ENCODE measurements at places on chromosomes 7 and 10. TPM values are rescaled to one million over a fixed set of nuclear protein-coding genes. Genes with fewer than 3 reads are reported as not detected.
A peak's percentile ranks its signal among the peaks of the same experiment; 100 is the strongest.

GRCh38 chr10:12207114-12207513, 11.1 kb downstream of the CDC123 start:
- H3K27me3 ChIP-seq: no peaks in the 10 kb centered on the region
- no peak overlapping the region for H3K27ac ChIP-seq
- no peak overlapping the region for H3K4me3 ChIP-seq

- no peak overlapping the region for H3K27ac ChIP-seq
- H3K4me1 ChIP-seq: peaks cover 6% of the 10 kb centered on the region
- H3K27me3 ChIP-seq: no peaks in the 10 kb centered on the region
- no peaks in the 10 kb centered on the region for H3K36me3 ChIP-seq
Observed at GRCh38 chr10:113709221-113709838, 29.6 kb downstream of the CASP7 start.

DNA sequence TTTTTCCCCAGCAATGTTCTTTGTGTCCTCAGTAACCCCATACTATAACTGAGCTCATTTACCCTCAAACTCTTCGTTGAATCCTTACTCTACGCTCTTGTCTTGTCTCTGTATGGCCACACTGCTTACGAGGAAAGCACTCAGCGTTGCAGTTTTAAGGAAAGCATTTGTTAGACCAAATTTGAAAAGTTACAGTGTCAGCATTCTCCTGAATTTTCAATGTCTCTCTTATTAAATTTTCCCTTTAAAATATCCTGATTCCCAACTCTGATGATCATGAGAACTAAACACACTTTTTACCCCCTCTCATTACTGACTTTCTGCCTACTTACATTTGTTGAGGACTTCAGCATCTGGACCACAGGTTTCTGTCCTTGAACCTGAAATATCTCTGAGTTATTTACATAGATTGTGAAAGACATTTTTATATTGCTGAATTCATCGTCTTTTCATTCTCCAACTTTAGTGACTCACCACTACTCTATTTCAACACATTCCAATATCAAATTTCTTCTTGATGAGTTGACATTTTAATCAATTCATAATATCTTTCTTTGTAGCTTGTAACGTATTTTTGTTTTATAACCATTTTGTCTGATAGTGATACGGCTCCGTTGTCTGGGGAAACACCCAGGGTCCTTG, 19.8 kb upstream of the VWDE start:
- no peak overlapping the region for H3K4me3 ChIP-seq
- no peak for DNase-seq
- H3K27ac ChIP-seq: no peak overlapping the region
- no peaks in the 10 kb centered on the region for H3K27me3 ChIP-seq

DNA sequence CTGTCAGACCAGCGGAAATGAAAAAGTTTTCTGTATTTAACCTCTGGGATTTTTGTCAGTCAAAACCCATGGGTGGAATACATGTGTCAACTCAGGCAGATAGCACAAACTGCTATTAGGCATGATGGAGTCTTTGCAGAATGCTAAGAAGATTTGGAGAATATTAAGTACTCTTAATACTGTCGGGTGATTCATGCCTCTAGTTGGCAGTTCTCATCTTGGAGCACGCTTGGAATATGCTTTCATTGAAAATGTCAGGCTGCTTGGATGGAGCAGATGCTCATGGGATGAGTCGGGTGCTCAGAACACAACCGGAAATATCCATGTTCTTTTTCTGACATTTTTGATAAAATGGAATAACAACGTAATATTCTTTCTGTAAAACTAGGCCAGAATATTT, 27.6 kb upstream of the PRKG1 start:
- H3K36me3 ChIP-seq: no peaks in the 10 kb centered on the region
- DNase-seq: no peak
- H3K27me3 ChIP-seq: no peaks in the 10 kb centered on the region
- H3K27ac ChIP-seq: no peak overlapping the region
- H3K4me3 ChIP-seq: no peak overlapping the region

DNA sequence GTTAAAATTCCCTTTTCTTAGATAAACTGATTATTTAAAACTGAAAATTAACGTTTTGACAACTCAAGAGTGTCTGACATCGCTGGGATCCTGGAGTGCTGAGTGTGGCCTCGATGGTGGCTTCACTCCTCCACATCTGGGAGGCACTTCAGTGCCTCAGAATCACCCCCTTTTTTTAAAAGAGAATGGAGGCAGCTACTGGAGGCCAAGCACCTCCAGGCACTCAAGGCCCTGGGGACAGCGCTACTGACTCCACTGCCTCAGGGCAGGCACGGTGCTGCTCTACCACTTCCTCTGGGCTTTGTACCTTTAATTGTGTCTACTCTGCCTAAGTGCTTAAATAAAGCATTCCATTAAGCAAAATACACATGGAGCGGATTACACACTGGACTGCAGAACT, 27.2 kb upstream of the NCAPG2 start:
- no peaks in the 10 kb centered on the region for H3K27me3 ChIP-seq
- no peak overlapping the region for H3K4me3 ChIP-seq
- H3K36me3 ChIP-seq: peaks cover 30% of the 10 kb centered on the region
- no peak overlapping the region for H3K27ac ChIP-seq
- H3K4me1 ChIP-seq: no peaks in the 10 kb centered on the region
- DNase-seq: no peak

DNA sequence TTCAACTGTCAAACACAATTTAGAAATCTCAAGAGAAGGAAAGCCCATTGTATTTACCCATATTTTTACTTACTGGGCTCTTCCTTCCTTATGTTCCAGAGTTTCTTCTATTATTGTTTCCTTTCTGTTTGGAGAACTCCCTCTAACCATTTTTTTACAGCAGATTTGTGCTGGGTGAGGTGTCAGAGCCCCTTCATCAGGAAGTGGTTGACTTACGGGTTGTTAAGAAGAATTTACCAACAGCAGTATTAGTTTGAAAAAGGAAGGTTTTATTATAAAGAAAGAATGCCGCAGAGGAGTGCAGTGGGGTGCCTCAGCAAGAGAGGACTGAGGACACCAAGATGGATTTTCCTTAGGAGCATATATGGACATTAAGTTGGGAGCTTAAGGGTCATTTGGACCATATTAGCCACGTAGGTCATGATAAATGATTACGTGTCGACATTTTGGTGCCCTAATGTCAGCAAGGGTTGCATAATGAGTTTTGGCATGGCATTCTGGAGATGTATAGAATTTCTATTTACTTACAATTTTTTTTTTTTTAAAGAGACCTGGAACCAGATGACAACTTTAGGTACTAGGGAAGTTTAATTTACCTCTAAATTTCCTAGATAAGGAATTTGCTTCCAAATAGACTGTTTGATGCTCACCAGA, 6.3 kb upstream of the TBATA start:
- peaks cover 12% of the 10 kb centered on the region for H3K27me3 ChIP-seq
- H3K4me3 ChIP-seq: no peak overlapping the region
- no peaks in the 10 kb centered on the region for H3K36me3 ChIP-seq

DNA sequence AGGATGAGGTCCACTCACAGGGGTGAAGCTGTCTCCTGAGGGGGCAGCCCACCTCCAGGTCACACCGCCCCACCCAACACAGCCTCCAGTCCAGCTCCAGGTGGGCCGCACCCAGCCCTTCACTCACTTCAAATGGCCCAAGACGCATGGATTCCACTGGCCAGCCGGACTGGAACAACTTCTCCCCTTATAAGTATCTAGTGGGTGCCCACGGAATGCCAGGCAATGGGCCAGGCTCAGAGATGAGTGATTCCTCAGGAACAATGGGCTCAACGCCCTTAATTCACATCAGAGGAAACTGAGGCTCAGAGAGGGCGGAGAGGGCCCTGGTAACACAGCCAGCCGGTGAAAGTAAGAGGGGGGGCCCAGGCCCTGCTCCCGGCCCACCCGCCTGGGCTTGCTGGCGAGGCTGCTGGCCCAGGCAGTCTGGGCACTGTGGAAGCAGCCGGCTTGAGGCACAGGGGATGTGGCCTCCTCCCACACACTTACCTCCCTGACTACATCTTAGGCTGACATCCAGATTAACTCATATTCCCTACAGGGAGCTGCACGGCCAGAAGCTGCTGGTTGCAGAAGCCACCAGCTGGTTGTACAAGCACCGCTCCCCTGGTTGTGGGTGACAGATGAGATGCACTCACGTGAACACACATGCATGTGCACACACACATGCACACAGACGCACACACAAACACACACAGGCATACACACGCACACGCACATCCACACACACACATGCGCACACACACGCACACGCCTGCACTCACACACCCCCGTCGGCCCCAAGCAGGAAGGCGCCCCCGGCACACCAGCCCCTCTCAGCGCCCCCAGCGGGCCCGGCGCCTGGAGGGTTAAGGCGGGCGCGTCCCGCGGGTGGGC, 1.0 kb upstream of the FAM20C start:
- peak; percentile 69 for DNase-seq
- H3K36me3 ChIP-seq: no peaks in the 10 kb centered on the region
- peak overlapping the region; percentile 60 for H3K4me3 ChIP-seq
- no peaks in the 10 kb centered on the region for H3K27me3 ChIP-seq
- H3K4me1 ChIP-seq: peaks cover 16% of the 10 kb centered on the region

GRCh38 chr7:110645616-110646015, 445.3 kb upstream of the LRRN3 start:
- no peak overlapping the region for H3K4me3 ChIP-seq
- no peaks in the 10 kb centered on the region for H3K4me1 ChIP-seq
- H3K27ac ChIP-seq: no peak overlapping the region
- H3K36me3 ChIP-seq: no peaks in the 10 kb centered on the region
- no peaks in the 10 kb centered on the region for H3K27me3 ChIP-seq

GRCh38 chr10:103605359-103606096, 112.0 kb downstream of the NEURL1 start:
- no peak overlapping the region for H3K4me3 ChIP-seq
- no peaks in the 10 kb centered on the region for H3K27me3 ChIP-seq
- no peaks in the 10 kb centered on the region for H3K36me3 ChIP-seq
- no peaks in the 10 kb centered on the region for H3K4me1 ChIP-seq
- DNase-seq: peak; percentile 79
- H3K27ac ChIP-seq: no peak overlapping the region

- DNase-seq: no peak
- peak overlapping the region; percentile 83 for H3K4me3 ChIP-seq
- H3K27ac ChIP-seq: peak overlapping the region; percentile 84
- H3K4me1 ChIP-seq: peaks cover 7% of the 10 kb centered on the region
Observed at GRCh38 chr7:44081266-44081748, 1.0 kb downstream of the POLM start.

GRCh38 chr7:71411475-71411874, 279.5 kb downstream of the GALNT17 start:
- no peak overlapping the region for H3K4me3 ChIP-seq
- no peaks in the 10 kb centered on the region for H3K4me1 ChIP-seq
- DNase-seq: no peak
- no peaks in the 10 kb centered on the region for H3K36me3 ChIP-seq
- H3K27me3 ChIP-seq: no peaks in the 10 kb centered on the region

GRCh38 chr10:22174442-22174841, 43.4 kb downstream of the EBLN1 start:
- no peaks in the 10 kb centered on the region for H3K4me1 ChIP-seq
- no peaks in the 10 kb centered on the region for H3K27me3 ChIP-seq
- no peak overlapping the region for H3K27ac ChIP-seq
- no peak for DNase-seq

GRCh38 chr7:29173458-29173857, 21.1 kb upstream of the CHN2 start:
- no peak overlapping the region for H3K27ac ChIP-seq
- H3K27me3 ChIP-seq: no peaks in the 10 kb centered on the region
- H3K36me3 ChIP-seq: no peaks in the 10 kb centered on the region
- no peak for DNase-seq
- no peaks in the 10 kb centered on the region for H3K4me1 ChIP-seq
- H3K4me3 ChIP-seq: no peak overlapping the region

Gene SPAM1
- polyA plus RNA-seq: not detected

Gene GPRIN2
- 0.03 TPM for polyA plus RNA-seq

Gene STEAP2
- polyA plus RNA-seq: 9.5 TPM

Gene LHFPL3
- polyA plus RNA-seq: not detected

Gene ZPBP
- polyA plus RNA-seq: not detected

Gene PRF1
- polyA plus RNA-seq: not detected

Gene COBL
- not detected for polyA plus RNA-seq

Gene MNX1
- not detected for polyA plus RNA-seq

Gene OLAH
- polyA plus RNA-seq: not detected

Gene CTAGE8
- not detected for polyA plus RNA-seq

Gene TUBAL3
- polyA plus RNA-seq: not detected

Gene MRPL43
- polyA plus RNA-seq: 208 TPM

Gene SLC39A12
- not detected for polyA plus RNA-seq

Gene SPDYE11
- not detected for polyA plus RNA-seq

Gene ASB10
- polyA plus RNA-seq: not detected

Gene GCK
- polyA plus RNA-seq: 1.1 TPM
